ENCODE measurements at places on chromosomes 2 and 18. TPM values are rescaled to one million over a fixed set of nuclear protein-coding genes. Genes with fewer than 3 reads are reported as not detected.

DNA sequence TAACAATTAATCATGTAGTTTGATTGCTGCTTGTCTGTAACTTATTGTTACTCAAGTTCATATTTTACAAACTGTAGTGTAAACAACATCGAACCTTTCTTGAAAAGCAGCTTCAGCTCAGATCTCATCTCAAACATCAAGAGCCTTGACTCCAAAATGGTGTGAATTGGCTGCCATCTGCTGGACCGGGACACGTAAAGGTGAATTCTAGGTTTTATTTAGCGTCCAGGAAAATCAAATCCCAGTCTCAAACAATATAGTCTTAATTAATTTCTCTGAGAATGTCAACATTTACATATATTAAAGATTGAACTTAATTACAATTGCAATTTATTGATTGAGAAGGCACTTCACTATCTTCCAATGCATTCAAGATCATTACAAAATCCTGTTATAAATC lies 453.0 kb downstream of the GALR1 start:
- DNase-seq, result no peak

- DNase-seq, result peak; percentile 49
These were observed 50.9 kb downstream of the CYP27C1 start for GRCh38 chr2:127169066-127169660.

GRCh38 chr2:207141386-207141785 lies 24.4 kb downstream of the KLF7 start:
- DNase-seq, result no peak

The SLC4A5 gene
- 6.4 TPM for total RNA-seq

DNA sequence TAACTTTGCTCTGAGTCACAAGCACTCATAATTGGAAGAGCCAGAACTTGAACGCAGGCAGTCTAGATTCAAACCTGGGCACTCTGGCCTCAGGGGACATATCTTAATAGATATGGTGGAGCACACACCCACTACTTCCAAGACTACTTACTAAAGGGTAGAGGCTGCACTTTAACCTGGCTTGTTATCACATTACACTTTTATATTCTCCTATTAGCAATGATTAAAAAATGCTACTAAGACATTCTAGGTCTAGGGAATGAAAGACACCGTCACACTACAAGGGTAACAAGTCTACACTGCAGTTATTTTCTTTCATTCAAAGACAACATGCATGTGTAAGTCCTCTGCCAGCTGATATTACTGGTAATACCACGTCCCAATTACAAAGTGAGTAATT lies 258.8 kb downstream of the ZNF521 start:
- no peak for DNase-seq

DNA sequence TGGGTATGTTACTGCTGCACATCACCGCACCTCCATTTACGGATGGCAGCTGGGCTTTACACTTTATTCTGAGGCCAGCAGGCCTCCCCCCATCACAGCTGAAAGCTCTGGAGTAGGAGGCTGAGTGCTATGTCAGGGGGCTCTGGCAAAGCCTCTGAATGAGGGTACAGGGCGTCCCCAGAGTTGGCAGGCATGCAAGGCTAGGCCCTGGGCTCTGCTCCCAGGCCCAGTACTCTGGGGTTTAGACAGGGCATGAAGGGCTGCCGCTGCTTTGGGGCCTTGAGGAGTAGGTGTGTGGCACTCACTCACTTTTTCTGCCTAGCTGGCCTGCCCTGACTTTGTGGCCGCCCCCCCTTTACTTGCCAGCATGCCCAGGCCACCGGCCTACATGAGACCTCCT lies 90.8 kb downstream of the WDSUB1 start:
- no peak for DNase-seq

The IL1F10 gene
- not detected for total RNA-seq

GRCh38 chr18:46260879-46261143 lies 156.6 kb downstream of the HAUS1 start:
- no peak for DNase-seq

The LCT gene
- 2.8 TPM for total RNA-seq

DNA sequence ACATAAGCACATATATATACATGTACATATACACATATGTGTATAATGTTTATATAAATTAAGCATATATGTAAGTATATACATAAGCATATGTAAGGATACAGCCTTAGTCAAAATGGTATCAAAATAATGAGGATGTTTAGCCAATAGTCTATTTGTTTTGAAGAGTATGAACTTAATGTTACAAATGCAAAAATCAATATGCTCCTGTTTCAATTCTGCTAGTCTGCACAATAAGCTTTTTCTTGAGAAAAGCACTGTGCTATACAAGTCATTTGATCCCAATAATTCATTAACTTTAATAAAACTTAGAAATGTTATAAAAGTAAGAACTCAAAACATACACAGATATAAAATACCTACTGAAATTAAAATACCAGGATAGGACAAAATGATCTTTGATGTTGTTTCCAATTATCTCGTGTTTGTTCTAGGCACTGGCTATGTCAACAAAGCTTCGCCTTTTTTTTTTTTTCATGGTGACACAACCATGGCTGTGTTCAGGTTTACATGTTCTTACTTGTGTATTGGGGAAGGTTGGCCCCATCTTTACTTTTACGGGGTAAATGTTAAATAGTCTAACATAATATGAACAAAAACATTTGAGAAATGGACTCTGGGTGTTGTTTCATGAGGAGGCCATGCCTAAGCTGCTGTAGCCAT lies 271.1 kb upstream of the CDH19 start:
- no peak for DNase-seq

DNA sequence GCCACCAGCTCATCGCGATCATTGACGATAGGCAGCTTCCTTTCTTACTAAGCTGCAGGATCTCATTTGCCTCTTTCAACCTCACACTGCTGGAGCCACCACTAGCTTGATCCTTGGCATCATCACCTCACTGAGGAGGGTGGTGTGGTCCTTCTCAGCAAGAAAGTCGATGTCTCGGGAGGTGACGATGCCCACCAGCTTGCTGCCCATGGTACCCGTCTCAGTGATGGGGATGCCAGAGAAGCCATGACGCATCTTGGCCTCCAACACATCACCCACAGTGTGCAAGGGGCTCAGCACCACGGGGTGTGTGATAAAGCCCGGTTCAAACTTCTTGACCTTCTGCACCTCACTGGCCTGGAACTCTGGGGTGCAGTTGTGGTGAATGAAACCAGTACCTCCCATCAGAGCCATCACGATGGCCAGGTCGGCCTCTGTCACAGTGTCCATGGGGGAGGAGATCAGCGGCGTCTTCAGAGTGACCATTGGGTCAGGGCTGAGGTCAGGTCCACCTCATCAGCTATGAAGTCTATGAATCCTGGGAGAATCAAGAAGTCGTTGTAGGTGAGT lies 22.5 kb downstream of the CFLAR start:
- no peak for DNase-seq

DNA sequence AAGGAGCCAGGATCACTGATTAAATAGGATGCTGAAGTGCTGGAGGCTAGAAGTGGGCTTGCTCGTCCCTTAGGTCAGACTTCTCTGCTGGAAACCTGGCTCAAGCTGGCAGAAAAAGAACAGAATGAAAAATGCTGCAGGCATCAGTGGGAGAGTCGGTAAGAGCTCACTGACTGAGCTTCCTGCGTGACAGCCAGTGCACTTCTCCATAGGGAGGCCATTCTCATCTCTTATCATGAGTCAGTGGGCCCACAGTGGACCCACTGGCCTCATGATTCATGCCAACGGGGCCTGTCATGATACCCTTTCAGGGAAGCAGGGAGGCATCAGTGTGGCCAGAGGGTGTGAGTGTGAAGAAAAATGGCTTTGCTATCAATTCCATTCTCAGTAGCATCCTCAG lies 498.2 kb downstream of the PTPRM start:
- DNase-seq, result no peak

DNA sequence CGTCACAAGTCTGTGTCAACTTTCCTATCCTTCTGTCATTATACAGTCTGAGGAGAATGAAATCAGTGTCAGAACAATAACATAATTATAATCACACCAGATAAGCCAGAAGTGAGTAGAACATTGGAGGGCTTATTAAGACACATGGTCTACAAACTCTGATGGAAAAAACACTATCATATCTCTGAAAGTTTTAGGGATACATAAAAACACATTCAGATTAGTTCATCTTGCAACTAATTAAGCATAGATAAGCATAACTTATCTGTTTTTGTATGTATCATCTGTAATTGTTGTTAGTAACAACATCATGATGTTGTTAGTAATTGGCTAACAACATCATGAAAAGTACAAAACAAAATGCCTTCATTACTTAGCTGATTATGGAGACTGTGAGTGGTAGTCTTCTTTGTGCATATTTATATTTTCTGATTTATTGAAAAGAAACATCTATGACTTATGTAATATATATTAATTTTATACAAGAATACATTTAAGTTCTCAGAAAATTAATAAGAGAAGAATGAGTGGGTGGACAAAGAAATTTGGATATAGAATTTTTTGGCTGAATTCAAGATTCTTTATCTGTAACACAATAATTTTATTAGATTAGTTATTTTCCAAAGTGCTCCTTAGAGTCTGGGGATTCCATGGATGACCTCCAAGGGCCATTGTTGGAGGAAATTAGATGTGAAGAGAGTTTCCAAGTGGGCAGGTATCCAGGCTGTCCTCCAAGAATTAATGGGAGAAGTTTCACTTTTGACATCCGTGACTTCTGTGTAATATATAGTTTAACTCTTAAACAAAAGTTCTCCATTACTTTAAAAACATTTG lies 16.9 kb upstream of the CCDC102B start:
- no peak for DNase-seq

The ABCB11 gene
- total RNA-seq, result not detected

GRCh38 chr2:140841141-140841540 lies 1289.7 kb downstream of the LRP1B start:
- DNase-seq, result no peak

DNA sequence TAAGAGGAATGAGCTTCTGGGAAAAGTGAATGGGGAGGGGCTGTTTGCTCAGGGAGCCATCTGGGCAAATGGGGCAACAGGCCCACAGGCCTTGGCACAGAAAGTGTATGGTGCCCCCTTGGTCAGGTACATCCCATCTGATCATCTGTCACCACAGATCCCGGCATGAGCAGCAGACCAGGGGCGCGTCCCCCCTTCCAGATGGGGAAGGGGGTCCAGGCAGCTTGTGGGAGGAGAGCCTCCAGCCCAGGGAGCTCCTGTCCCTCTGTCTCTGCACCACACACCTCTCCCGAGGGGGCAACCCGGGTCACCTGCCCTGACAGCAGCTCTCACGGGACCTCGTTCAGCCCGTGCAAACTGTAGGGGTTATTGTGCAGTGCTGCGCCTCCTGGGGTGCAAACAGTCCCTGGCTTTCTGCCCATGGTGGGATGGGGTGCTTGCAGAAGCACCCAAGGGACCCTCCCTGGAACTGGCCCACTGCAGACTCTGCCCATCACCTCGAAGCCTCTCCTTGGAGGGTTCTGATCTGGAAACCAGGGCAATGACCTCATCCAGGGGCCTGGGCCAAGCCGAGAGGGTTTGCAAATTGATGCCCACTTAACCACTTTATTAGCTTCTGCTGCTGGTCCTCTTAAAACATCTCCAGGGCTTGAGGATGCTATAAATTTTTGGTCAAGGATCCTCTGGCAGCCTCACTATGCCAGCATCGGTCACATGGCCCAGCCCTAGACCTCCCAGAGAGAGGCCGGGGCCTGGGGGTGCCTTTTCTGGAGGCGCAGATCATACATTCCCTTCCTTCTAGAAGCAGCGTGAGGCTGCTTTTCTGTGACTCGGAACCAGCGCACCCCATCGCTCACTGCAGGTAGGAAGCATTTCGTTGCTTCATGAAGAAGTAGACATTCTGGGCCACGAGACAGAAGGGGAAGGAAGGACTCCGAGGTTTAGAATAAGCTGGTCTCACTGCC lies 7.6 kb upstream of the BOK start:
- DNase-seq, result no peak

DNA sequence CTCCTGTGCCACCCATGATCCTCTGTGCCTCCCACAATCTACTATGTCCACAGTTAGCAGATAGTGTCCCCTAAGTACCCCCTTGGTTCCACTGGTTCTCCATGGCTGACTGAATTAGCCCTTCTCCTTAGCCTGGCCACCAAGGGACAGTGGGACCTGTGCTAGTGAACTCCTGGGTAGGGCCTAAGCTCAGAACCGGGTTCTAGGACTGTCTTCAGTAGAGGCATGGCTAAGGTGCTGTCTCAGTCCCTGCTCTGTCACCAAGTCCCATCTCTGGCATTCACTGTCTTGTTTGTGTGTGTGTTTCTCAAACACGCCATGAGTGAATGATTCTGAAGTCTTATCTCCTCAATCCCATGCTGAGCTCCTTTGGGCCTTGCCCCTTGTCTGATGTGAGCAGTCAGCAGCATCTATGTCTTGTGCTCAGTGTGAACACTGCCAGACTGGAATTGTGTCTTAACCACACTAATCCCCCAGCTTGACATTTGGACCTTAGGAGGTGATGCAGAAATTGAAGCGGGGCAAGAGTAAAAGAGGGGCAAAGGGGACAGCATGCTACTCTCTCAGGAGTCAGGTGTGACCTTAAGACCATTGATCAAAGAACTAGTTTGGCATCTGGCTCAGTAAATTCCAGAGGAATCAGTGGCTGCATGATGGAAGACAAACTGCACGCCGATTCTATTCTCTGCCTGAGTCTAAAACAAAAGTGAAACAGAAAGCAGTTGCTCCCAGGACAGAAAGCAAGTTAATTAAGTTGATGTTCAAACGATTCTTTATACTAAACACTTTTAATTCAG lies 190.5 kb downstream of the ALPK2 start:
- DNase-seq, result no peak

The IL1R1 gene
- 31.7 TPM for total RNA-seq

GRCh38 chr2:222701233-222701632 lies 29.8 kb downstream of the MOGAT1 start:
- no peak for DNase-seq

The ARHGAP15 gene
- total RNA-seq, result not detected

DNA sequence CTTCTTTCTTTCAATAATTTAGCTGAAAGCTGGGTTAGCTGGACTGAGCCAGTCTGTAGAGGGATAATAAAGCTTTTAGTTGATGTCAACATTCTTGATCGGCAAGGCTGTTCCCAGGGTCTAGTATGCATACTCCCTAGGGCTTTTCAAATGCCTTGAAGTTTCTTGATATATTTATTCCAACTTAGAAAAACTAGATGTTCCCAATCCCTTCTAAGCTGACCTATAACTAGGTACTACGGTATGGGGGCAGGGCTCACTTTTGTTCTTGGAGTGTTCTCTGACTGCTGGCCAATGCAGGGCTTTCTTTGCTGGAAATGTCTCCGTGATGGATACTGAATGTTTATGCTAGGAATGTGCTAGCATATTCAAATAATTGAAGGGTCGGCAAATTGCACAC lies 258.6 kb upstream of the TANK start:
- DNase-seq, result no peak

DNA sequence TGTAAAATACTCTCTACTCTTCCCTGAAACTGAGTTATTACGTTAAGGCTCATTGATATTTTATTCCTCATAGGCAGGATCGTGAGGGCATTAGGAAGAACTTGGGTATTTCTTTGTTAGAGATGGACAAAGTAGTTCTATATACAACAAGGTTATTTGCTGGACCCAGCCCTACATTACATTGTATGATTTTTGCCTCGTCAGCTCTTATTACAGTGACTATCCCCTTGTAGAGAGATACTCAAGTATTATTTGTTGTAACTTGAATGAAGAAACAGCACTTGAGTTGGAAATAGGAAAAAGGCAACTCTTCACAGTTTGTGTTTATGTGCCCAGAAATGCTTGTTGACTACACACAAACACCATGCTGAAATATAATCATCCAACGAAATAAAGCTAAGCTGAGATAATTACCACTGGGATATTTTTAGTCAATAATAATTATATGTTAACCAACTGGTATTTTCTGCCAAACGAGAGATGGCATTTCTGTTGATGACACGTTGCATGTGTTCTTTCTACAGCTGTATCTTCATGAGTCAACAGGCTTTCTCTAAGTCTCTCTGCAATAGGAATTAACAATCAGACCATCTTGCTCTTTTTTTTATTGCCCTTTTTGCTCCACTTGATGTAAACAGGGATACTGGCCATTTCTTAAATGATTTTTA lies 947.6 kb downstream of the DPP10 start:
- DNase-seq, result no peak

Measured in type B pancreatic cell (in vitro differentiated cells).